ENCODE measurements at places on chromosomes 12 and 14.
A peak's percentile ranks its signal among the peaks of the same experiment; 100 is the strongest.

DNA sequence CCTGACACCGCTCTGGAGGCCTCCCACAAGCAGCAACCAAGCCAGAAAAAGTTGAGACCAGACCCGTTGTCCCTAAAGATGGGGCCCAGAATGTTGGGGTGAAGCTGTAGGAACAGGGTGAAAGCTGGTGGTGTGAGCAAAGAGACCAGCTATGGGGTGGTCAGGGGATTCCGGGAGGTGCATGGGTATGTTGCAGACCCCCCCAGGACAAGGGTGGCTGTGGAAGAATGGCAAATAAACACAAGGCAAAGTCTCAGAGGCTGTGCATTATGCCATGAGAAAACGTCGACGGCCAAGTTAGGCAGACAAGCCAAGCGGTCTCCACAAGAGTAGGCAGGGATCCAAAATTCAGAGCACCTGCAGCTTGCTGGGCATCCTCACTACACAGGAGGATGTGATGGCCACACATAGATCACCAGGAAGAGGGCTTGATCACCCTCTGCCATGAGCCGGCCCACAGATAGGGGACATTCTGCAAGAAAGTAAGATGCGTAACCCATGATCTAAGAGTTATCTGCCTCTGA is 58.8 kb upstream of the KCNA1 start:
- no peak for DNase-seq

GRCh38 chr14:103288076-103288766 is 45.8 kb upstream of the EIF5 start:
- DNase-seq: no peak

DNA sequence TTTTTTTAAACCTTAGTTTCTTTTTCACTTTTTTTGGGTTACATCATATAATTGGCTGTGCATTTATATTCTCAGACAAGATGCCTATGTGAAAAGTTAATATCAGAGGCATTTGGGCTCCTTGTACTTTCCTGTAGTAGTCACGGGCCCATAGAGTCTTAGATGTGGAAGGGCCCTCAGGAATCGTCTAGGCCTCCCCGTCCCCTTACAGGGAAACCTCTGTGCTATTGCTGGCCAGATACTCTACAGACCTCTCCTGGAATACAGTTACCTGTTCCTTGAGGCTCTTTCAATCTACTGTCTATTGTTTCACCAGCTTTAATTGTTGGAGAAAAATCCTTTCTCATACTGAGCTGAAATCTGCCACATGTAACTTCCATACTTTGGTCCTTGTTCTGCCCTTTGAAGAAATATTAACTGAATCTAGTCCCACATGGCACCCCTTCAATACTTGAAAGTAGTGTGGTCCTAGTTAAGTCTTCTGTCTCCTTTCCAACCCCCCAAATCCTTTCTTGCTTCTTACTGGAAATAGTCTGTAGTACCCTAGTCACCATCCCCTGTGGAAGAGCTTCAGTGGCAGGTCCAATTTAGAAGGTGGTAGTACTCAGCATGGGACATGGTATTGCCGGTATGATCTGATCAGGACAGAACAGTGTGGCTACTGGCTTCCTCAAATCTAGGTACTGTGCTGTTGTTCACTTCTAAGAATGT is 3.1 kb downstream of the ATP23 start:
- DNase-seq: no peak

GRCh38 chr14:99943620-99944019 is 121.6 kb upstream of the EVL start:
- no peak for DNase-seq

DNA sequence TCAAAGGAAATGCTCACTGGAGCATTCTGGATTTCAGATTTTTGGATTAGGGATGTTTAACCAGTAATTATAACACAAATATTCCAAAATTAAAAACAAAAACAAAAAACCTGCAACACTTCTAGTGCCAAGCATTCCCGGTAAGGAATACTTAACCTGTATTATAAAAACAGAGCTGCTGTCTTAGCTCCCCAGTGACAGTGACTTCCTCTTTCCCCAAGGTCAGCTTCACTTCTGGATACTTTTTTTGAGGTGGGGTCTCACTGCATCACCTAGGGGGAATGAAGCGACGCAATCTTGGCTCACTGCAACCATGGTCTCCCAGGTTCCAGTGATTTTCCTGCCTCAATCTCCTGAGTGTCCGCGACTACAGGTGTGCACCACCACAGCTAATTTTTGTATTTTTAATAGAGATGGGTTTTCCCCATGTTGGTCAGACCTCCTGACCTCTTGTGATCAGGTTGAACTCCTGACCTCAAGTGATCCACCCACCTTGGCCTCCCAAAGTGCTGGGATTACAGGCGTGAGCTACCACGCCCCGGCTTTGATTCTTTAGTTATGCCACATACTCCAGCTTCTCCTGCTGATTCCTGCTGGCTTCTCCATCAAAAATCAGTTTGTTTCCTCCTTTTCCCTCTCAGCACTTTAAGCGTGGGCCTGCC is 15.9 kb downstream of the PPP1CC start:
- DNase-seq: no peak

- no peak for DNase-seq
These were observed 27.6 kb downstream of the PMCH start for GRCh38 chr12:102169922-102170621.

- no peak for DNase-seq
These were observed 114.8 kb upstream of the FLRT2 start for GRCh38 chr14:85415015-85415712.

- DNase-seq: no peak
These were observed 2.4 kb downstream of the SLC11A2 start for GRCh38 chr12:51023625-51024382.

DNA sequence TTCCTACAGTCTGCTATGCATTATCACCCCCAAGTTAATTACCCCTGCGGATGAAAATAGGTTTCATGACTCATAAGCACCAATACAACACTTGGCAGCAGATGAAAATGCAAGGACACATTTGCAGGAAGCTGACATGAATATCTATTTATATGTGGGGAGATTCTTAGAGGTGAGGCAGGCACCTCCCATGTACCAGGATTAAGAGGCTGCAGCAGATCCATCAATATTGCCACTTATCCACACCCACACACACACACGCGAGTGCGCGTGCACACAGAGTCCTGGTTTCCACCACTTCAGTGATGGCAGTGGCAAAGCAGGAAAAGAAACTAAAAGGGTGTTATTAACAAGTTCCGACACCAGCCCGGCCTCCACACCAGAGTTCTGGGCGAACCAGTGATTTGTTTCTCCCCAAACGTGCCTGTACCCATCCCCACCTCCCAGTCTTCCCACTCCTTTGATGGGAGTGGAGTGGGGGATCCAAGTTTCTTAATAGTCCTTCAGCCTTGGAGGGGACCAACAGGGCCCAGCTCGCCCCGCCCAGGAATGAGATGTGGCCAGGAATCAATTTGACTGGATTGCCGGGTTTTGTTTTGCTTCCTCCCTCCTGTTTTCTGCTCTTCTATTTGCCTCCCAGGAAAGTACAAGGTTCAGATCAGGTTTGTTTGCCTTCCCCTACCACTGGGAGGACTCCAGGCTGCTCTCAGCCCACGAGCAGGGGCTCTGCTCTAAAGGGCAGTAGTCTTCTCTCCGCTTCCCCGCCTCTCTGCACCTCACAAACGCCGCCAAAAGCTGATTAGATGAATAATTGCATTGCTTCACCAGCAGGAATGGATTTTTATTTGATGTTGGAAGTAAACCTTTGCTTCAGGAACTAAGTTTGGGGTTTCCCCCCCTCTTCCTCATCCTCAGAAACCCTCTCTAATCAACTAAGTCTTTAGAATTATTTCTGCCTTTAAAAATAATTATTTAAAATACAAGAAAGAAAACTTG is 5.2 kb downstream of the IRF2BPL start:
- DNase-seq: no peak

- no peak for DNase-seq
These were observed 325.0 kb downstream of the CCER1 start for GRCh38 chr12:90630006-90630405.

- DNase-seq: no peak
These were observed 12.0 kb upstream of the PIP4K2C start for GRCh38 chr12:57579011-57579410.

DNA sequence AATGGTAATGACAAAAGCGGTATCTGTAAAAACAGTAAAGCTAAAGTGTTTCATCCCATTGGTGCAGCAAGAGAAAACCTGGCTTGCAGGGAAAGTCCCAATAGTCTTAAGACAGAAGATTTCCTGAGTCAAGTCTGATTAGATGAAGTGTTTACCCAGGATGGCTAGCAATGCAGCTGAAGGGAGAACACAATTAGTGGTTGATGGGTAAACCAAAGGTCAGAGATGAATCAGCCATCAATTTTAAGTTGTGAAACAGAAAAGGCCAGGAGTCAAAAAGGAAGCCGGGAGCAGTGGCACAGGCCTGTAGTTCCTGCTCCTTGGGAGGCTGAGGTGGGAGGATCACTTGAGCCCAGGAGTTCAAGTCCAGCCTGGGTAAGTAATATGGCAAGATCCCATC is 52.6 kb downstream of the SEC23A start:
- no peak for DNase-seq

GRCh38 chr14:105851716-105852377 is 325.5 kb downstream of the TMEM121 start:
- DNase-seq: no peak

DNA sequence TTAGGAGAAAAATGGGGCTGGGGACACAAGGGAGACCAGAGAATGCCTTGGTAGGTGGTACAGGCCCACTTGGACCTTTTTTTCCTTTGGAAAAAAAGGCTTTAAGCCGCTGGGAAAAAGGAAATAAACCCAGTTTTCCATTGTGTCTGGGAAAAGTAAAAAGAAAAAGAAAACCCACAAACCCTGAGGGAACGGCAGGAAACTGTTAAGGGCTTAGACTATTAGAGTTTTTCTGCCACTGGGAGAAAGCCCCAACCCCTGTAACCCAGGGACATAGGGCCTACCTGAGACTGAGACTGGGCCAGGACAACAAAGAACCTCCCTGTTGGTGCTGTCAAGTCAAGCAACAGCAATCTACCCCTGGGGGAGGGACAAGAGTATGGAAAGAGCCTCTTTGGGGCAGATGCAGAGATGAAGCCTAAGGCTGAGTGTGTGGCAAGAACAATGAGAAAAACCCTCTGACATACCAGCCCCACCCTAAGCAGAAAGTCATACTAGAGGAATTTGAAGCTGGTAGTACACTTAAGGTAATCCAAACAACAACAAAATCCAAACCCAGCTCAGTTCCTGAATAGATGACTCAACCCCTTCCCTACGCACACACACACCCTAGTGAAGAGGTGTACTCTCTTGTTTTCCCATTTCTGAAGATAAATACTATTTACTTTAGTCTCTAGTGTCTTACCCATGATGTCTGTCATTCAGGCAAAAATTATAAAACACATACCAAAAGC is 22.8 kb downstream of the ATF1 start:
- DNase-seq: no peak

GRCh38 chr12:116455540-116456329 is 103.4 kb upstream of the MAP1LC3B2 start:
- no peak for DNase-seq

GRCh38 chr12:62599854-62600437 is 133.3 kb downstream of the MON2 start:
- DNase-seq: no peak

- no peak for DNase-seq
These were observed 107.9 kb upstream of the GZMB start for GRCh38 chr14:24741871-24742270.

DNA sequence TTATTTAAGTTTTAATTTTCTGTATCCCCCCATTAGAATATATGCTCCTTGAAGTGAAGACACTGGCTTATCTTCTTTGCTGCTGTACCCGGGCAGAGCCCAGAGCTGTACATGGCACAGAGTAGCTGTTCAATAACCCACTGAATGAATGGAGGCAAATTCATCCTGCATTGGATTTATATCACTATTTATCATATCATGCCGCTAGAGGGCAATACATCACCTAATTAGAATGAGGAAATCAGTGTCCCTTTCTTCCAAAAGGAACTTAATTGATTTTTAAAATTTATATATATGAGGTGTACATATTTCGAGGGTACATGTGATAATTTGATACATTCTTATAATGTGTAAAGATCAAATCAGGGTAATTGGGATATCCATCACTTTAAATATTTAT is 89.2 kb upstream of the TMEM260 start:
- no peak for DNase-seq

- no peak for DNase-seq
These were observed 25.6 kb downstream of the SYNE3 start for GRCh38 chr14:95490727-95491451.

GRCh38 chr14:81436296-81437138 is 36.4 kb upstream of the STON2 start:
- DNase-seq: peak; percentile 79

- no peak for DNase-seq
These were observed 32.8 kb upstream of the TXNRD1 start for GRCh38 chr12:104182621-104183378.

DNA sequence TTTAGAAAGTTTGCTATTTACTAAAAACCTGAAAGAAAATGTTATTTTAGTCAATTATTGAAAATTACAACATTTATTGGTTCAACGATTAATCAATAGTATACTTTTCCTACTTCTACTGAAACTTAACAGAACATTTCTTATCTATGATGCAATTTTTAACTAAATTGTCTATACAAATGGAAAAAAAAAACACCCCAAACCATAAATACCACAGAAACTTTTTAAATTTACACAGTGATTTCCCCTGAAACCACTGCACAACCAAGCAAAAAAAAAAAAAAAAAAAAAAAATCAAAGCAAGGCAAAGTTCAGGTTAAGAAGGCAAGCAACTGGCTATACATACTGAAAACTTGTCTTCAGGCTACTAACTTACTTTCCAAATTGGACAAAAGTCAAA is 71.9 kb upstream of the POC1B start:
- no peak for DNase-seq

DNA sequence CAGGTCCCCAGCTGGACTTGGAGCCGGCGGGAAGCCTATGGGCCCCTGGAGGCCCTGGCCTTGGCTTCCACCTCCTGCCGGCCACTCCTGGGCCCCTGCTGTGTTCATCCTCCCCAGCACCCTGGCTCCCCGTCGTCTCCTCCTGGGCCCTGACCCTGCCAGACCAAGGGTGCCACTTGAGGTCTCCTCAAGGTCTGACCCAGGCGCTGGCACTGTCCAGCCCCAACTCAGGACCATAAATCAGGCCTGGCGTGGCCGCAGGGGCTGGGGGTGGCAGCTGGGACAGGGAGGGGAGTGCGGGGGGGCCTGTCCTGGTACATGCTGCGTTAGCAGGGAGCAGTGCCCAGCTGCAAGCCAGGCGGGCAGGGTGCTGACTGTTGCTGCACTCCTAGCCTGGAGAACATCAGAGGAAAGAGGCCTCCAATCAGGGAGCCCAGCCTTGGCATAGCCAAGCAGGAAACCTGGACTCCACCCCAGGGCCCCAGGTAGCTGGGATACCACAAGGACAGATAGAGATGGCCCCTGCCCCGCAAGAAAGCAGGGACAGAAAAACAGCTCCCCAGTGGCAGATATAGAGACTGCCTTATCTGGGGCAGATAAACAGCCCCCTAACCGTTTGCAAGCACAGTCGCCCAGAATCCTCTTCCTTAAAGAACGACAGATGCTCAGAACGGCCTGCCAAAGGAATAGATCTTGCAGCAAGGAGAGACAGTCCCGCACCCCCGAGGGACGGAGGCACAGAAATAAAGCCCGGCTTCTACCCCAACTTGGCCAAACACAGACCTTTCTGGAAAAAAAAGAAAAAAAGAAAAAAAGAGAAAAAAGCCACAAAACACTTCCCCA is 6.5 kb upstream of the ATG101 start:
- peak; percentile 25 for DNase-seq
